ENCODE measurements at places on chromosomes 16 and 17.

DNA sequence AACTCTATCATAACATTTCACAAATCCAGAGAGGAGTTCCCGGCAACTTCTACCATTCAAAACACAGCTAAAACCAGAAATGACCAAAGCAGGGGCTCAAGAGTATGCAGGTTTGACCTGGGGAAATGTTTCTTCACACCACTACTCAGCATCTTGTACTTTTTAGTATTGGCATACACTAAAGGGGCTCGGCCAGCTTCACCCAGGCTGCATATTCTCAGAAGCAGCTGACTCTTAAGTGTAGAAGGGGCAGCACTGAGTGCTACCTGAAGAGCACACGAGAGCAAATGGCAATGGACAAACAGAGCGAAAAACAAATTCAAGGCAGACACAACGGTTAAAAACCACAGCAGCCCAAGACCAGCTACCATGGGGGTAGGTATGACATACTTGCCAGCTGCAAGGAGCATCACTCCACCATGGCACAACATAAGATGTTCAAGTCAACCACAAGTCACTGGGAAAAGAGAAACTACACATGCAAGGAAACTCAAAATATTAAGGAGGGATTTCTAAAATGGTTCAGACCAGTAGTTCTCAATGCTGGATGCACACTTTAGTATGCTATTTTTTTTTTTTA, 34.4 kb downstream of the N4BP1 start:
- DNase-seq: no peak

DNA sequence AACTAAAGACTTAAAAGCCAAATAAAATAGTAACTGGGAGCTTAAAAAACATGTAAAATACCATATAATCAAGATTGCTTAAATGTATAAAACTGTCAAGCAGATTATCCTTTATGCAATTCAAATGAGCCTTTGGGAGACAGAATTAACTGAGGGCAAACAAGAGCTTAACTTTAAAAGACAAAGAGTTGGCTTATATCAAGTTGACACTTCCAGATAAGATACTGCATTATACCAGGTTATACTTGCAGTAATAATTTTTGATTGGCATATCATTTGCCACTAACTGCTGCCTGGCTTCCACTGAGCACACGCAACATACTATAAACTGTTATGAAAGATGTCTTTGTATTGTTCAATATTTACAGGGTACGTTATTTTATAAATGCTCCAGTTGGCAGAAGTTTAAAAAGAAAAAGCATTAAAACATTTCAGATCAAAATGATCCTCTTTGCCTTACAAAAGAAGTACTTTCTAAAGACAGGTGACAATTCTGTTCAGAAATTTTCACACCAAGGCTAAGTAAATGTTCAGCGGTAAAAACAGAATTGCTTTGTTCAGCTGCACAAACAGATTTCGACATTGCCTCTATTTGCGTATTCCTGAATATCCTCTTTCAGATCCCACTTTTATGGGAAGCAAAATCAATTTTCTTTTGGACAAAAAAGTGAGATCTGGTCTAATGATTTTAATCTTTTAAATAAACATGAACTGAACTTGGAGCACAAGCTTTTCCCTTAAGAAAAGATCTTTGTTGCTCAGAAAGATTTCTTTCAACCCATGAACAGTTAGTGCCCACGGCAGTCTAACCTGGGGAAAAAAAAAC, 50.7 kb downstream of the TOX3 start:
- DNase-seq: peak; percentile 27

- DNase-seq: no peak
Measured at GRCh38 chr16:25108054-25108453, 3.5 kb upstream of the LCMT1 start.

GRCh38 chr17:21300601-21301571, 16.4 kb downstream of the MAP2K3 start:
- no peak for DNase-seq

DNA sequence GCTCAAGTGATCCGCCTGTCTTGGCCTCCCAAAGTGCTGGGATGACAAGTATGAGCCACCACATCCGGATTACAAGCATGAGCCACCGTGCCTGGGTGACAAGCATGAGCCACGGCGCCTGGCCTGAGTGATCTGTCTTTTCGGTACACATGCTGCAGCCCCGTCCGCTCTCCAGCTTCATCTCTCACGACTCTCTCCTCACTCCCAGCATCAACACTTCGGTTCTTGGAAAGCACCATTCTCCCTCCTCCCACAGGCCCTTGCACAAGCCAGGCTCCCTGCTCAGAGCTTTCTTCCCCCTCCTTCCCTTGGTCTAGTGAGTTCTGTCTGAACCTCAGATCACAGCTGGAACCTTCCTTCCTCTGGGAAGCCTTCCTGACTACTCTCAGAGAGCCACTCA, 6.5 kb upstream of the NCBP3 start:
- no peak for DNase-seq

DNA sequence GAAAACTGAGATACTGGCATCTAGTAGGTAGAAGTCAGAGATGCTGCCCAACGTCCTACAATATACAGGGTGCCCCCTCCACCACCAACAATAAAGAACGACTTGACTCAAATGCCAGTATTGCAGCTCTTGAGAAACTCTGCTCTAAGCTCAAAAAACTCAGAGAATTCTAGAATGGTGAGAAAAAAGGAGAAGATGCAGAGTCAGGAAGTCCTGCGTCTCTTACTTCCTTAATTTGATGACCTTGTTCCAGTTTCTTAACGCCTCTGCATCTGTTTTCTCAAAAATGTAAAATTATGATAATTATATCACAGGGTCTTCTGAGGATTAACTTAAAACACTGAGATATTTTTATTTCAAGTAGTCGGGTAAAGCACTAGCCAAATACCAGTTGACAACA, 1.7 kb upstream of the HSBP1 start:
- no peak for DNase-seq

GRCh38 chr16:57533431-57534336, 2.7 kb downstream of the CCDC102A start:
- no peak for DNase-seq

GRCh38 chr16:2988590-2989099, 8.4 kb upstream of the PKMYT1 start:
- no peak for DNase-seq

GRCh38 chr16:35794896-35795295, 2335.5 kb downstream of the TP53TG3F start:
- no peak for DNase-seq

DNA sequence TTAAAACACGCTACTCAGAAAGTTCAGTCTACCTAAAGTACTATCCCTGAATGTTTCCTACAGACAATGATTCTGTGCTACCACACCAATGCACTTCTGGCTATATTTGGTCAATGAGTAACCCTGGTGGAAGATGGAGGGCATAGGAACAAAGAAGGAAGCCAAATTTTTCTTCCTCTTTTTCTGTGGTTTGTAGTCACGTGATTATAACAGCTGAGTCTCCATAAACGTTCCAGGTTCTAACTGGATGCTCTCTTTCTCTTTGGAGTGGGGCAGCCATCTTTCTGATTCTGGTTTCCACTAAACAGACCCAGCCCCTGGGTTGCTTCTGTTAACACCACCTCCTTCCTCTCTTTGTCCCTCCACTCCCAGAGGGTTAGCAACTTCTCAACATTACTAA, 274.9 kb downstream of the CDH11 start:
- no peak for DNase-seq

DNA sequence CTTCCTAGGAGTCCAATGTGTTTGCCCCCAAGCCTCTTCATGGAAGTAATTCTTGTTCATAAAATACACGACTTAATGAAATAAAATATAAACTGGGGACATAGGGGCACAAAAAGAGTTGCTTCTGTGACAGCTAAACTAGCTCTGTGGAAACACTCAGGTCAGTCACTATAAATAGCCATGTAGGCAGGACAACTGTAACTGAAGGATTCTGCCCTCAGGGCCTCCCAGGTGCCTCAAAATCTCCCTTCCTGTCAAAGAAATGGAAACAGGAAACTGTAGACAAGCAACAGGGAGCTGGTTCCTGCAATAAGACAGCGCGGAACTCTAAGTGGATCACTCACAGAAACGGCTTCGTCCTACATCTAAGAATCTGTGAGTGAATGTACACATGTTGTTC, 178.1 kb upstream of the ZFHX3 start:
- no peak for DNase-seq

DNA sequence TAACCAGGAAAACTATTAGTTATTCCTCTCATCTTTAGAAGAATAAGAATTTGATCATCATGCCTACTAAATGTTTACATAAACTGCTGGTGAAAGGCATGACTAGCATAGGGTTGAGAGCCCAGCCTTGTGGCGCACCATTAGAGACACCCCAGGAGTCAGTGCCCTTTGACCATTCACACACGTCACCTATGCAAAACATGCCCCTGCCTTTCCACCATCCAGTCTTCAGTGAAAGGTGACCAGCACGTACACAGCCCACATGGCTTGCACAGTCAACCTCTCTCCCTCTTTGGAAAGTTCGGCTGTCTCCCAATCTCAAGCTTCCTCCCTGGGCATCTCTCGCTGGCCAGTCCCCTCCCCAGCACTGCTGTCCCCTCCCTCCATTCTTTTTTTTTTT, 150.3 kb downstream of the ENGASE start:
- no peak for DNase-seq

DNA sequence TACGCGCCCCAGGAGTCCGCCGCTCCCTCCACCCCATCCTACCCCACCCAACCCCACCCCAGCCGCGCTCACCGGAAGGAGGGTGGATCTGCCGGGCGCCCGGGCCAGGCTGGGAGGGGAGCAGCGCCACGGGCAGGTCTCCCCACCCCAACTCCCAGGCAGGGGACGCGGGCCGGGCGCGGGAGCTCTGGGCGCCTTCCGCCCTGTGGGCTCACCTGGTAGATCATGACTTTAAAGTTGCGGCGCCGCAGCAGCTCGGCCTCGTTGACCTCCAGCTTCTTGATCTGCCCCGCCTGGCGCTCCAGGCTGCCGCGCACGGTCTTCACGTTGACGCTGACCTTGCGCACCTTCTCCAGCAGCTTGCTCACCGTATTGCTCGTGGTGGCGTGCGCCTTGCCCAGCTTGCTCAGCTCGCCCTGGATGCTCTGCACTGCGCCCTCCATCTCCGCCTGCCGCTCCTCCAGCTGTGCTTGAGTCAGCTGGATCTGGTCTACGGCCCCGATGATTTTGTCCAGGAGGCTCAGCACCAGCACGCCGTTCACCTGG, 571 bp downstream of the CAVIN1 start:
- DNase-seq: no peak

GRCh38 chr17:63274146-63274545, 172.0 kb downstream of the CYB561 start:
- DNase-seq: no peak

- DNase-seq: no peak
Measured at GRCh38 chr16:23334457-23334853, 32.4 kb downstream of the SCNN1B start.

- DNase-seq: no peak
Measured at GRCh38 chr17:64778240-64779097, 116.4 kb upstream of the SMURF2 start.

GRCh38 chr17:53924530-53925455, 102.1 kb downstream of the KIF2B start:
- DNase-seq: no peak

DNA sequence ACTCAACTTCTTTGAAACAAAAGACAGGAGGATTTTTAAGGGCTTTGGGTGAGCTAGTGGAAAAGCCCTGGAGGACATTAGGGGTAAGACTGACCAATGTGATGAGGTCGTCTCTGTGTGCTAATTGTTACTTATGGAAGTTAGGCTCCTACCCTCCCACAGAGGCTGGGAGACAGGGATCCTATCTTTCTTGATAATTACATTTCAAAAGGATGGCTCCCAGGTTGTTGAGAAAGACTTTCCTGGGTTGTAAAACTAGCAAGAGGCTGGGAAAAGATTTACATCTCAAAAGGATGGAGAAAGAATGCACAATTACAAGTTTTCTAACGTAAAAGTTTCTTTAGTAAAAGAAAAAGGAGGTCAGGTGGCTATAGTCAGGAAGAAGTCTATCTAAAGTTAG, 605.8 kb upstream of the GOT2 start:
- no peak for DNase-seq

DNA sequence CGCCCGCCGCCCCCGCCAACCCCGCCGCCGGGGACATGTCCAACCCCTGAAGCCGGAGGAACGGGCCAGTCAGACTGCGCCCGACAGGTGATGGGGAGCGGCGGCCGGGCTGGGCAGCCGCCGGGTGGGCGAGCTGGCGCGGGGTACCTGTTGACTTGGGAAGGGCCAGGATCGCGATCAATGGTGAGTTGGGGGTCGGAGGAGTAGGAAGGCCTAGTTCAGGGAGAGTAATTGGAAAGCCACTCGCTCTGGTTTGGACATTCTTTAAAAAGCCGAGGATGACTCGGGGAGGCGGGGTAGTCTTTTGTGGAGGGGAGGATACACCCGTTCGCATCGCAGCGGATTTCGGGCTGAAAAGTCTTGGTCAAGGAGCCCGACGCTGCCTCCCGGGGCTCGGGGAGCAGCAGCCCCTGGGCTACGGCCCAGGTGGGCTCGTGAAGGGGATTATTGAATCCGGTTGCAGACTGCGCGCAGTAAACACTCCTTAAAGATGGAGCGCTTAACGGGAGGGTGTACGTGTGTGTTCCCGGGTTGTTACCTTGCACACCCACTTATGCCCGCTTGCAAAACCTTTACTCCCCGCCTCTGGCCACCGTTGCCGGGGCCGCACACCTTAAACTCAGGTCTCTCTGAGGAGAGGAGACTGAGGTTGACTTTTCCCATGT, 123.8 kb downstream of the GOSR1 start:
- DNase-seq: no peak

DNA sequence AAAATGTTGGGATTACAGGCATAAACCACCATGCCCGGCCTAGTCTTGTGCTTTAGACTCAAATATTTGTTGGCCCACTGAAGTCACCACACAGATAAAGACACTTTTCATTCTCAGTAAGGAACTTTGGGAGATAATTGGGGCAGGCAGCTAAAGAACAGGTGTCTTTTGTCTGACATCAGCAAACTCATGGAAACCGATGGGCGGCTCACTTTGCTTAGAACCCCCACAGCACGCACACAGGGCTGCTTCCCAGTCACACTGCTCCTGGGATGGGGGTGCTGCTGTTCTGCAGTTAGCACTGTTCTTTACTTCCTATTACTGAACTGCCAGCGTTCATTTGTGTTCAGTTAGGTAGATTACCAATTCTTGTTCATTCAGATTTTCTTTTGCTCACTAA, 18.0 kb upstream of the BRCA1 start:
- no peak for DNase-seq

DNA sequence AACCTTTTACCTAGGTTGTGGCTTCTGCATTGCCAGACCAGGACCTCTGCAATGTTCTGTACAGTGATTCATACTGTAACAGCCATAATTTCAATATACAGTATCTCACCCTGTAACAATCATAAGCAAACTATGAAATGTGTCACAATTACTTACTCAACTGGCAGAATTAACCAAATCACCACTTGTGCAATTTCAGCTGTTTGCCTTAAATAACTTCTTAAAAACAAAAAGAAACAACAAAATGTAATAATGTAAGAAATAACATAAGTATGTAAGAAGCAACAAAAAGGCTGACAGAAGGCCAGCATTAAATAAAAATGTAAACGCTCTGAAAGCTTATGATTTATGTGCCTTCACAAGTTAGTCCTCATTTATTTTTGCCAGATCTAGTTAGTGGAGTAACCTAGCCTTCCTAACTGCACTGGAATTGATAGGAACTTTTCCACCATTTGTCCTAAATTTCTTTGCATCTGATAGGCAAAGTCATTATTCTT, 96.9 kb downstream of the SKAP1 start:
- no peak for DNase-seq

All from midbrain (tissue), 1 donor.